ENCODE measurements at places on chromosomes 3 and 15. TPM values are rescaled to one million over a fixed set of nuclear protein-coding genes. Genes with fewer than 3 reads are reported as not detected.

DNA sequence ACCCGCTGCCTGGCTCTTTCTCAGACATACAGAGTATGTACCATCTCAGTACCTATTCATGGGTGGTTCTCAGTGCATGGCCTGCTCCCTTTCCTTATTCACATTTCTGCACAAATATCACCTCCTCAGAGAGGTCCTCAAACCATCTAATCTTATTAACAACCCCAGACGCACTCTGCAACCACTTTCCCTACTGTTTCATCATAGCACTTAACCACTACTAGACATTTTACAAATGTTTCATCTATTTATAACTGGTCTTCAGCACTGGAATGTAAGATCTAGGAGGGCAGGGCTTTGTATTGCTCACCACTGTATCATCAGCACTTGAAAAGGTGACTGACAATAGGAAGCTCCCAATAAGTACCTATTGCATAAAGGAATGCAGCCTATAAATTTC lies 45.1 kb downstream of the TNIK start:
- H3K36me3 ChIP-seq: peaks cover 3% of the 10 kb centered on the region
- no peaks in the 10 kb centered on the region for H3K4me1 ChIP-seq
- DNase-seq: no peak

GRCh38 chr15:84725001-84725491 lies 9.1 kb upstream of the SEC11A start:
- H3K4me3 ChIP-seq: peak overlapping the region; percentile 42
- H3K27ac ChIP-seq: peak overlapping the region; percentile 90
- H3K27me3 ChIP-seq: no peaks in the 10 kb centered on the region
- DNase-seq: peak; percentile 51
- H3K4me1 ChIP-seq: peaks cover 36% of the 10 kb centered on the region

DNA sequence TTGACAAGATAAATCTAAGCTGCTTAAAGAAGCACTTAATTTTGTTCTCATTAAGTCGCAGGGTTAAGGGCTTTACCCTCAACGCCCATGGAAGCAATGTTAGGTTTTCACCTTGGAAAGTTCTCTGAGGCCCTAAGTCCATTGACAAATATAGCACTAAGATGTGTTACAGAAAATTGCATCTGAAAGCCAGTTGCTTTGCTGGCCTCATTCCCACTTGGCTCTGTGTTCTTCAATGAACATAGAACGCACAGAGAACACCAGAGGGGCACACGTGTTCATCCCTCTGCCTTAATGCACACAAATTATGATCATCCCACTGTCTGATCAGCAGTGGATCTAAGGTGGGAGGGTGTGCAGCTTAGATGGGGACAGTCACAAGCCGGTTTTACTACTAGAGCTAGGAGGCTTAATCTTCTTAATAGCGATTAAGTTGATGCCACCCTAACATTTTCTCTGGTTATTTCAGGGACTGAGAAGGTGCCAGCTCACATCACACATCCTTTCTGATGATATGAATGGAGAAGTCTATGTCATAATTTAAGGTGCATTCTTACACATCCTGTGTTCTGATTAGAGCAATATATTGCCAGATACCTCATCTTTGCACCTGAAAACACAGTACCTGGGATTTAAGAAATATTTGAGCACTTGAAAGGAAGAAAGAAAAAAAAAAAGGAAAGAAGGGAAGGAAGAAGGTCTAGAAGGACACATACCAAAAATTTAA lies 224.4 kb upstream of the ICE2 start:
- no peak for DNase-seq
- no peak overlapping the region for H3K4me3 ChIP-seq
- H3K4me1 ChIP-seq: no peaks in the 10 kb centered on the region
- no peak overlapping the region for H3K27ac ChIP-seq

DNA sequence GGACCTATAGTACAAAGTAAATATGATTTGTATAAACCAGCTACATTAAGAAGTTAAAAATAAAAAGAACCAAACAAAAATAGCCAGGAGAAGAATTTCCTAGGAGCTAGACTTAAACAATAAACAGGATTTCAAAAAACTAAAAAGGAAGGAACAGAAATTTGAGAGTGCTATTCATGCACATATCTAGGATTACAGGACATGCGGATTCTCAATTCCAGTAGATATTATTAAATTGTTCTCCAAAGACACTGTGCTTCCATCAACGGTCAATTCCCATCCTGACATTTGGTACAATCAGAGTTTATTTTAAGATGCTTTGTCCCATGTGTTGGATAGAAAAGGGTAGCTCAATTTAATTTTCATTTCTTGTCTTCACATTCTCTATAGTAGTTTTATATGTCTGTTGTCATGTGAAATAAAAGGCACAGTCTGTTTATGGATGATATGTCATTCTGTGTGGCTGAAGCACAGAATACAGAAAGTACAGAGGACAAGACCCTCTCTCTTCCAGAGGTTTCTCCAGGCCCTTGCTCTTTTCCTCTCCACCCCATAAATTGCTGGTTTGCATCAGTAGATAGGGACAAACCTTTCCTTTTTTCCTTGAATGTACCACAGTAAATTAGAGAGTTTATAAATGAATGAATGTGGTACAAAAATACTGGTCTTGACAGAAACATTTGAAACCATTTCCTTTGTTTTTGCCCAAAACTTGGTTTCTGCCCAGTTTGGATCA lies 3.5 kb downstream of the PLOD2 start:
- H3K27ac ChIP-seq: no peak overlapping the region
- no peaks in the 10 kb centered on the region for H3K36me3 ChIP-seq
- H3K27me3 ChIP-seq: peaks cover 39% of the 10 kb centered on the region
- H3K4me3 ChIP-seq: no peak overlapping the region
- peaks cover 15% of the 10 kb centered on the region for H3K4me1 ChIP-seq

- no peak for DNase-seq
- no peaks in the 10 kb centered on the region for H3K4me1 ChIP-seq
- H3K4me3 ChIP-seq: no peak overlapping the region
- peaks cover 21% of the 10 kb centered on the region for H3K27me3 ChIP-seq
These were observed 97.1 kb upstream of the TNFAIP8L3 start for GRCh38 chr15:51191766-51192165.

GRCh38 chr3:50204804-50205412 lies at the start of gene SLC38A3:
SLC38A3 (plus strand) TSS chr3:50205271; CDS start chr3:50214200, 8,929 bp downstream.
- no peak within 1 kb of the TSS for H3K27ac ChIP-seq
- no peak for DNase-seq
- peaks cover 44% of the 10 kb centered on the region for H3K27me3 ChIP-seq
- H3K36me3 ChIP-seq: no peaks in the 10 kb centered on the region

DNA sequence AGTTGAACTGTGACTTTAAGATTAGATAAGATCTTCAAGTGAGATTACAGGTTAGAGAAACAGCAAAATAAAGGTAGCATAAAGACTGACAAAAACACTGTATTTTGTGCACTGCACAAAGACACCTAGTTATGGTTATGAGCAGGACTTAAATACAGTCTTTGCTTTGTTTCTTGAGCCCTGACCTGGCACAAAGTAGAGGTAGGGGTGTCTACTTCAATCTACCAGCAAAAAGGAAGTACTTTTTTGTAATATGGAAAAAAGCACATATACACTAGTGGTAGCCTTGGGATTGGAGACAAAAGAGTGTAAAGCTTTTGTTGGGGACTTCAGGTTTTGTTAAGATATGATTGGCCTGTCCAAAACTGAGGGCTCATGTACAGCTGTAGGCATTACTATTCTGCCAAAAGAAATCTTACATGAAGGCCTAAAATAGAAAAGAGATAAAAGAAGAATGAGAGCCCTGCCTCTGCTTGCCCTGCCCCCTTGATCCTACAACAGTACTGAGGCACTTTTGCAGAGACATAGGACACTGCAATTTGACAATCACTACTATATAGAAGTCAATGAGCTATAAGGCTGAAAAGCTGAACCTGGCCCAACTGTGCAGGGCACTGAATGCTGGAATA lies 194.3 kb downstream of the CBLB start:
- no peak overlapping the region for H3K4me3 ChIP-seq
- H3K4me1 ChIP-seq: peaks cover 6% of the 10 kb centered on the region
- H3K36me3 ChIP-seq: peaks cover 56% of the 10 kb centered on the region
- no peak overlapping the region for H3K27ac ChIP-seq
- DNase-seq: no peak

GRCh38 chr3:187165144-187165543 lies 25.8 kb upstream of the RPL39L start:
- no peaks in the 10 kb centered on the region for H3K36me3 ChIP-seq
- H3K27me3 ChIP-seq: peaks cover 36% of the 10 kb centered on the region
- peak; percentile 63 for DNase-seq
- H3K4me1 ChIP-seq: peaks cover 5% of the 10 kb centered on the region

GRCh38 chr3:46970391-46971091 lies 6.0 kb downstream of the CCDC12 start:
- H3K27me3 ChIP-seq: no peaks in the 10 kb centered on the region
- H3K4me1 ChIP-seq: peaks cover 90% of the 10 kb centered on the region
- H3K27ac ChIP-seq: peak overlapping the region; percentile 71
- DNase-seq: no peak

GRCh38 chr3:45987368-45988291 lies 8.0 kb downstream of the FYCO1 start:
- H3K27ac ChIP-seq: peak overlapping the region; percentile 39
- no peak overlapping the region for H3K4me3 ChIP-seq
- peaks cover 94% of the 10 kb centered on the region for H3K4me1 ChIP-seq
- peaks cover 85% of the 10 kb centered on the region for H3K36me3 ChIP-seq

DNA sequence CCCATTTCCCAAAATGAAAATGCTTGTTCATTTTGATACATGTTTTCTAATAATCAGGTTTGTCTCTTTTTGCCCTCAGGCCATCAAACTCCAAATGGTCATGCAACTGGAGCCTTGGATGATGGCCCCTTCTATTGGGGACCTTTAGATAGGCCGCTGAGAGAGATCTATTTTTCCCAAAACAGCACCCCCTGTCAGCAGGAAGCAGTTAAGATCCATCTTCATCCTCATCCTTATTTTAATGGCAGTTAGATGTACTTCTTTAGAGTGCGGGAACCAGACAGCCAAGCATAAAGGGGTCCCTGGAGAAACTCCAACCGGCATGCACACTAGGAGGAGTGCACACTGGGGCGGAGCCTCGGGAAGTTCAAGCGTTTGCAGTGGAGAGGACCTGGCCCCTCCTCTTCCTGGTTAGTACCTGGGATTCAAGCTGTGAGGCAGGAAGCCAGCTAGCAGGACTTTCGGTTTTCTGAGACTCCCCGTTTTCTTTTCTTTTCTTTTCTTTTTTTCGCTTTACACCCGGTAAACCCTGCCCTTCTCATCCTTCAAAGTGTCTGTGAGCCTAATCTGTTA lies 31.9 kb upstream of the STRIT1 start:
- peaks cover 3% of the 10 kb centered on the region for H3K27me3 ChIP-seq
- H3K4me3 ChIP-seq: no peak overlapping the region
- no peaks in the 10 kb centered on the region for H3K36me3 ChIP-seq
- H3K27ac ChIP-seq: no peak overlapping the region
- H3K4me1 ChIP-seq: no peaks in the 10 kb centered on the region

The GRK7 gene
- total RNA-seq: not detected

The TATDN2 gene
- 57.0 TPM for total RNA-seq

- no peak overlapping the region for H3K4me3 ChIP-seq
- DNase-seq: no peak
- H3K4me1 ChIP-seq: peaks cover 6% of the 10 kb centered on the region
- H3K36me3 ChIP-seq: no peaks in the 10 kb centered on the region
- peaks cover 29% of the 10 kb centered on the region for H3K27me3 ChIP-seq
- no peak overlapping the region for H3K27ac ChIP-seq
These were observed 47.3 kb downstream of the AQP9 start for GRCh38 chr15:58185439-58185838.

The NAA80 gene
- total RNA-seq: 28.5 TPM

DNA sequence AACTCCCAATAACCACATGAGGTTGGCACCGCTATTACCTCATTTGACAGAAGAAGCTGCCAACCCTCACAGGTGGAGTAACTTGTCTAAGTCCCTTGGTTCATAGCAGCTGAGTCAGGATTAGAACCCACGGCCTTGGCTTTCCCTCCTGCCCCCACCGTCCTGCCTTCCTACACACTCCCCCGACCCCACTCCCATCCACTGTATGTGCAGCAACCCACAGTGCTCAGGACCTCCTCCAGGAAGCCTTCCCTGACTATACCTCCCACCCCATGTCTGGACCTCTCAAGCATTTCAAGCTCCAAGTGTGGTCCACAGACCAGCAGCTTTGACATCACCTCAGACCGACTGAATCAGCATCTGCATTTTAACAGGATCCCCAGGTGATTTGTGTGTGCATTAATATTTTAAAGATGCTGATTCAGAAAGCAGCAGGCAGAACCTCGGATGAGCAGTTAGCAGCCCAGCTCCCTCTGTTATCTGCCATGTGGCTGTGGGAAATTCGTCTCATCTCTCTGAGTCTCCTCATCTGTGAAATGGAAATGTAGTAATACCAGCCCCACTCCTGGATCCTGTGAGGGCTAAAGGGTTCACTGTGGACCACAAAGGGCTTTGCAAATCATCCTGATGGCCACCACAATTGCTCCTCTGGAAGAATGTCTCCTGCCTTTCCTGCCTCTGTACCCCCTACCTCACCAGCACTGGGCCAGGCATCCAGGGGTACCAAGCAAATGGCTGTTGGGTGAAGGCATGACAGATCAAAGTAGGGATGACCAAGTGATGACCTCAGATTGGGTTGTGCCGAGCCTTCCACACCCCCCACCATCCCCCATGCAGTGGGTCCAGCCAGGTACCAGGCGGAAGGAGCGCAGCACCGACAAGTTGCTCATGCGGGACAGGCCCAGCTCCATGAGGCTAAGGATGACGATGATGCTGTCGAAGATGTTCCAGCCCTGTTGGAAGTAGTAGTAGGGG lies 62.7 kb downstream of the SCN5A start:
- no peaks in the 10 kb centered on the region for H3K36me3 ChIP-seq
- H3K4me1 ChIP-seq: no peaks in the 10 kb centered on the region
- no peak for DNase-seq
- H3K27ac ChIP-seq: no peak overlapping the region

DNA sequence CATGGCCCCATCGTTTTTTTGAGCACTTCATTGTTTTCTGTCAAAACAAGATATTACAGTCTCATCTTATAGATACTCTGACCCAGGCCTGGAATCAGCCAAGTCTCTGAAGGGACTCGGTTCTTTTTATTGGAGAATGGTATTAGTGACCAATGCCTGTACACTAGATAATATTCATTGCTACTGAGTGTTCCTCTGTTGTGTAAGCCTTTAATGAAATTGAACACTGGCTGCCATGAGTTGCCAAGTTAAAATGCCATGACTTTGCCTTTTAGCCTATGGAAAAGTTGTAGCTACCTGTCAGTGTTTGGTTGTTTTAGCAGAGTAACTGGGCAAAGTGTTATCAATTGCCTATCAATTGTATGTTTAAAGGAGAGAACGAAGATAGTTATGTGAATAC lies 134.0 kb downstream of the AKAP13 start:
- no peak for DNase-seq
- H3K4me1 ChIP-seq: peaks cover 7% of the 10 kb centered on the region
- no peak overlapping the region for H3K27ac ChIP-seq
- no peak overlapping the region for H3K4me3 ChIP-seq
- no peaks in the 10 kb centered on the region for H3K27me3 ChIP-seq
- H3K36me3 ChIP-seq: peaks cover 2% of the 10 kb centered on the region

- no peak for DNase-seq
- no peak overlapping the region for H3K4me3 ChIP-seq
- H3K36me3 ChIP-seq: no peaks in the 10 kb centered on the region
- H3K27me3 ChIP-seq: peaks cover 10% of the 10 kb centered on the region
These were observed 419.6 kb upstream of the TGFBR2 start for GRCh38 chr3:30186741-30187219.

The PDZRN3 gene
- total RNA-seq: not detected

GRCh38 chr15:66858423-66859207 lies 156.6 kb downstream of the SMAD6 start:
- peaks cover 22% of the 10 kb centered on the region for H3K27me3 ChIP-seq
- no peaks in the 10 kb centered on the region for H3K36me3 ChIP-seq
- DNase-seq: no peak
- H3K27ac ChIP-seq: no peak overlapping the region
- H3K4me1 ChIP-seq: peaks cover 4% of the 10 kb centered on the region
- H3K4me3 ChIP-seq: no peak overlapping the region

The ADAMTS17 gene
- total RNA-seq: 5.1 TPM

GRCh38 chr3:190780524-190780923 lies 82.0 kb downstream of the GMNC start:
- no peaks in the 10 kb centered on the region for H3K4me1 ChIP-seq
- H3K27me3 ChIP-seq: no peaks in the 10 kb centered on the region
- H3K27ac ChIP-seq: no peak overlapping the region
- H3K36me3 ChIP-seq: no peaks in the 10 kb centered on the region
- H3K4me3 ChIP-seq: no peak overlapping the region

The EPHA3 gene
- not detected for total RNA-seq
